ENCODE measurements at places on chromosomes 3 and 15.

DNA sequence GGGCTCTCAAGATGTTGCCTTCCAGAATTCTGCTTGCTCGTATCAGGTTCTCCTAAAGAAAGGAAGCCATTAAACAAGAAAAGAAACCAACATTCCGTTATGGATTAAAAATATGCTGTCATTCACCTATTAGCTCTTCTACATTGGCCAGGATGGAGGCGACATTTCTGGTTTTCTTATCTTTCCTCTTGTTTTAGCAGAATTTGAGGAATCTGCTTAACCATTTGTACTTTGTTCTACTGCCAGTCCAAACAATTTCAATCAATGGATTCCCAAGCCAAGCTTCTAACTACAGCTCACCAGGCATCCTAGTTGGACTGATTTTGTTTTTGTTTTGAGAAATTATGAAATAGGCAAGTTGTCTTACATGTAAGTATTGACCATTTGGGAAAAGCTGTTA lies 164.6 kb upstream of the TSC22D2 start:
- DNase-seq = no peak

DNA sequence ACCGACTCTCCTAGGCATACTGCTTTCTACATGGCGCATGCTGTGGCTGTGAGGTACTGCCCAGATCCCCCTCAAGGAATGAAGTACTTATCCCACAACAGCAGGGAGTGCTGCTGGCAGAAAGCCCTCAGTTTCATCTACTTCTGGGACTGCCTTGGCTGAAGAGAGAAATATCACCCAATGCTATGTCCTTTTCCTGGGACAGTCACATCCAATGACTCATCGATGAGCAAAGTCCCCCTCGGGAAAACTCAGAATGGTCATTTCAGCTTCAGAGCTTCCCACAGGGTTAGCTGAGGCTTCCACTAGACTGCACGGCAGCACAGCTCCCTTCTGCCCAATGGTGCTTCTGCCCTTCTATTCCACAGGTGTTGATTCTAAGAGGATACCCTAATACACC lies 3.6 kb upstream of the NMD3 start:
- no peak for DNase-seq

DNA sequence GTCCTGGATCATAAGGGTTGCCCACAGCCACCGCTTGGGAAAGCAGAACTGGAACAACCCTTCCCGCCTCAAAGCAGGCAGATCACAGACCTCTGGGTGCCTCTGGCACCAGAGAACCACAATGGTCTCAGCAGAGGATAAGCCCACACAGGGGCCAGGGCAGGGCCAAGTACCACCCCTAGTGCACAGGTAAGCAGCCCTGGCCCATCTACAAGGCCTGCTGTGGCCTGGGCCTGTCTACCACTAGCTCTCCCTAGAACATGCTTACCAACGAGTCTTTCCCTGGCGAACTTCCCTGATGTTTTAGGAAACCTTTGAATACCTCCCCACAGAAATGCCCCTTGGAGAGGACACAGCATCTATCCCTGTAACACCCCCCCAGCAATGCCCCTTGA lies 28.3 kb downstream of the TNK2 start:
- DNase-seq = no peak

GRCh38 chr3:136990826-136991225 lies 33.0 kb downstream of the IL20RB start:
- DNase-seq = no peak

GRCh38 chr3:105527949-105528348 lies 161.2 kb downstream of the ALCAM start:
- no peak for DNase-seq

GRCh38 chr3:32818970-32819511 lies 1.2 kb downstream of the TRIM71 start:
- no peak for DNase-seq

GRCh38 chr15:69031013-69032001 lies 16.8 kb downstream of the NOX5 start:
- DNase-seq = no peak

GRCh38 chr15:86988033-86988432 lies 908.4 kb downstream of the AGBL1 start:
- no peak for DNase-seq

DNA sequence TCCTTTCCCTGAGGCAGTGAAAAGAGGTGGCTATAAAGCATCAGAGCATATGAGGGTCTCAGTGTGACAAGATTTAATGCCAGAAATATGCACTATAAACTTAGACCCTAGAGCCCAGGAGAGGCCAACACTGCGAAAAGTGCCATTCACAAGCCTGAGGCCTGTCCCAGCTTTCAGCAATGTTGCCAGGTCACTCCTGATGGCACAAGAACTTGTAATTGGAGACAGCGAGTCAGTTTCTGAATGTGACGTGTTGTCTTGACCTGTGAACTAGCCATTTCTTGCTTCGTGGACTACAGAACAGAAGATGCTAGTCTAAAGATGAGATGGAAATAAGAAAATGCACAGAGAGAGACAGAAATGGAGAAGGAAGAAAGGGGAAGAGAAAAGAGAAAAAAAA lies 87.9 kb downstream of the WDR72 start:
- no peak for DNase-seq

DNA sequence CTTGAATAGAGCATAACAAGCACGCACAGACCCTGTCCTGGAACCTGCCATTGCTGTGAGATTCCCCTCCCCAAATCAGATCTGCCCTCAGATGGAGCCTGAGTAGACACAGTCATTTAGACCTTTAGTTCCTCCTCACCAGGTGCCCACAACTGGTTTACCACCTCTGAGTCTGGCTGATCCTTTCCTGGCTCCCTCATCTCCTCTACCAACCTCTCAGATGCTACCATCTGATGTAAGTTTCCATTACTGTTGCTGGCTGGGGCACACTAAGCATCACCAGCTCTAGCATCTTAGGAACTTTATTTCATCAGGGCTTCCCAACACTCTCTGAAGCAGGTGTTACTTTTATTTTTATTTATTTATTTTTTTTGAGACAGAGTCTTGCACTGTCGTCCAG lies 288.3 kb downstream of the TLE3 start:
- no peak for DNase-seq

- no peak for DNase-seq
These were observed 31.9 kb upstream of the MCF2L2 start for GRCh38 chr3:183460081-183461055.

- DNase-seq = no peak
These were observed 15.7 kb upstream of the RPS27L start for GRCh38 chr15:63172851-63173451.

DNA sequence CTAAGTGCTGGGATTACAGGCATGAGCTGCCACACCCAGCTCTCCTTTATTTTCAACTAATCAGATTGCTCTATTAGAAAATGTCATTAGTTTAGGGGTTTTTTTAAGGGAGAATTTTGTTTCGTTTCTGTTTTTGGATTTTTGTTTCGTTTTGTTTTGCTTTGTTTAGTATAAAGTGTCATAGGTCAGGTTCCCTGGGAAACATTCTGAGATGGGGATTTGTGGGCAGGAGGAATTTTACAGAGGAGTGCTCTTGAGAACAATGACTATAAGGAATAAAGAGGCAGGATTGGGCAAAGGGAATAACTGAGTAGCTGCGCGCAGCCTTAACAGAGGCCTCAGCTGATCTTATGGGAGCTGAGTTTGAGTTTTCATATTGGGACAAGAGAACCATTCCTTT lies 86.8 kb upstream of the NR2F2 start:
- no peak for DNase-seq

DNA sequence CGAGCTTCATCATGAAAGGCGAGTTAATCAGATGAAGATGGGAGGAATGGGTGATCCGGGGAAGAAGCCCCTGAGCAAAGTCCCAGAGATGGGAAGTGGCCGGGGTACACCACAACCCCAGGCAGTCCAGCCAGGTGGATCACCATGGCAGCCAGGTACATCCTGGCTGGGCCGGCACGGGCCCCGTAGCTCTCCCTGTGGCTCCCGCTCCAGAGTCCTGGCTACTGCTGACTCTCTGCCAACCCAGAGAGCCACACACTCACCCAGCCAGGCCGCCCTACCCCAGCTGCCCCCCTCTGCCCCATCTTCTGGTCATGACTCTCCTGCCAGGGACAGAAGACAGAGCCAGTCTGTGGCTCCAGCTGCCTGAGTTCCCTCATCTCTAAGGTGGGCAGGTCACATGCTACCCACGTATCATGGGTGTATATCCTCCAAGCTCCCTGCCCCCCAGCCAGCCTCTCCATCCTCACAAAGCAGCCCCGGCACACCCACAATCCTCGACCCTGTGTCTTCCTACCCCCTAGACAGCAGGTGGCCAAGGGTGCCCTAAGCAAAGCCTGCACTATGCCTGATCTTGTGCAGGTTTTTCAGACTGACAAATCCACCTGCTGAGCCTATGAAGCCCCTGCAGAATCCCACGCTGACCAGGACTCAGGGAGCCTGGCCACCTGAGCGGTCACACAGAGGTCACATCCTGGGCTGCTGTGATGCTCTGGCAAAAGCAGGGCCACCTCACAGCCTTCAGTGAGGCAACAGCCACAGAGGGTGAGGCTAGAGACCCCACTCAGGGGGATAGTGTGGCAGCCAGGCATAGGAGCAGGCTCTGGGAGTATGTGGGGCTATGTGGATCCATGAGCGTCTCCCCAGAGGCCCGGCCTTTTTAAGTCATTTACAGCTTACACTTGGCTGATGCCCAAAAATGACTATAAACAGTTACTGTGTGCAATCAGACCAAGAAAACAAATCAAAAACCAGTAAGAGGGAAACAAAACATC lies 13.2 kb downstream of the XXYLT1 start:
- no peak for DNase-seq

- no peak for DNase-seq
These were observed 39.6 kb downstream of the MAP3K13 start for GRCh38 chr3:185402561-185402960.

DNA sequence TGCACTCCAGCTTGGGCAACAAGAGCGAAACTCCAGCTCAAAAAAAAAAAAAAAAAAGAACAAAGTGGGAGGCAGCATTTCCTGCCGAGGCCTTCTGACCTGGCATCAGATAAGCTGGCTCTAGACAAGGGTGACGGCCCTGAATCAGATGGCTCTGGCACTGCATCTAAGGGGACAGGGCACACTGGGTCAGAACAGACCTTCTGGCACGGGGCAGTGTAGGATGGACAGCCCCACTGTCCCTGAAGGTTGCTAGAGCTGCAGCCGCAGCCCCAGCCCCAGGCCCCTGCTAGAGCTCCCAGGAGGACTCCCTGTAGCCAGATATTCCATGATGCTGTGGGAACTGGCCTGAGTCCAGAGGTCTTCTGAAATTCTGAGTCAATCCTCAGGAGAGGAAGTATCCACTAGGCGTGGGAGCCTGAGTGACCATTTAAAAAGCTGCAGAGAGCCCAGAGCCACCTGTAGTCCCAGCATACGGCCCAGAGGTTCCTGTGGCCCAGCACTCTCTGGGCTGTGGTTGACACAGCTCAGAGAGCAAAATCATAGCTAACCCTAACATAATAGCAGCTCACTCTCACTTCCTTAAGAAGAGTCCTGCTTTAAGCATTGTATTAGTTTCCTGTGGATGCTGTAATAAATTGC lies 69.2 kb upstream of the MFGE8 start:
- DNase-seq = no peak

DNA sequence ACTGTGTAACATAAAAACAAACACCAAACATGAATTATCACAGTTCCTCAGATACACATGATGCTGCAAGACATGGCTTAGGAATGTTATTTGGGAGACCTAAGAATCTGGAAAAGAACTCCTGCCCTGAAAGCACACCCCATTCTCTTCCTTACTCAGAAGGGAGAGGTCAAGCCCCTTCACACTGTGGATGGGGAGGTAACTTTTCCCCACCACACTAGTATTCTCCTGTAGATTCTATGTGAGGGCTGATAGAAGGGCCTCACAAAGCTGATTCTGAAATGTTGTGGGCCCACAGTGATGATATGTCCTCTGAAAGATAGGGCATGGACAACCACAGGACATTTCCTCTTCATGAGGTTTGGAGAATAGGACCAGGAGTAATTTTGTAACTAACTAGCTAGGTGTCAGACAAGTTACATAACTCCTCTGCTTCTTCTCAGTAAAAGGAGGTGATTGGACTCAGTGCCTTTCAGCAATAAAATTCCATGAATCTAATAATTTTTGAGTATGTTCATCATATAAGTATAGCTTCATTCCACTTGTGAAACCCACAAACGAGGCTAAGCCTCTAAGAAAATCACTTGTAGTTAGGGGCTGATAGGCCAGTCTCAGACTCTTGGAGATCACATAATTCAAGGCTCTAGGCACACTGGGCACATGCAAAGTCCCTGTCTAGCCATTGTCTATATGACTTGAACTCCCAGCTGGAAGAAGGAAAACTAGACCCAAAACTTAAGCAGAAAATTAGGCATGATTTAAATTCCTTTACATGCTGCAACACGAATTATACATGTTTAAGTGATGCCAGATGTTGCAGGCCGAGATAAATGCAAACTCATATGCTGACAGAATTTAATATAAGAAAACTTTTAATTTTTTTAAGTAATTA lies 7.5 kb downstream of the PTX3 start:
- no peak for DNase-seq

- DNase-seq = no peak
These were observed 179.9 kb downstream of the RYR3 start for GRCh38 chr15:33490703-33491102.

DNA sequence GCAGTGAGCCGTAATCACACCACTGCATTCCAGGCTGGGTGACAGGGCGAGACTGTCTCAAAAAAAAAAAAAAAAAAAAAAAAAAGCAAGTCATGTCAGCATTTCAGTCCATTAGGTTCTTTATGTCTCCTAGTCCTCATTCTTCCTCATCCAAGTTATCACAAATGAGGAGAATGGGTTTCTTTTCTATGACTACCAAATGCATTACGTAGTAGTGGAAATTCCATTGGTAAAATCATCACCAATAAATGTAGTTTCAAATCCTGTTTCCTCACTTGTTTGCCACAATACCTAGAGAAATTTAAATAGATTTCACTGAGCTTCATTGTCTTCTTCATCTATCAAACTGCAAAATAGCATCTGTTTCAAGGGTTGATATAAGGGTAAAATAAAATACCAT lies 317.6 kb upstream of the MME start:
- DNase-seq = no peak

DNA sequence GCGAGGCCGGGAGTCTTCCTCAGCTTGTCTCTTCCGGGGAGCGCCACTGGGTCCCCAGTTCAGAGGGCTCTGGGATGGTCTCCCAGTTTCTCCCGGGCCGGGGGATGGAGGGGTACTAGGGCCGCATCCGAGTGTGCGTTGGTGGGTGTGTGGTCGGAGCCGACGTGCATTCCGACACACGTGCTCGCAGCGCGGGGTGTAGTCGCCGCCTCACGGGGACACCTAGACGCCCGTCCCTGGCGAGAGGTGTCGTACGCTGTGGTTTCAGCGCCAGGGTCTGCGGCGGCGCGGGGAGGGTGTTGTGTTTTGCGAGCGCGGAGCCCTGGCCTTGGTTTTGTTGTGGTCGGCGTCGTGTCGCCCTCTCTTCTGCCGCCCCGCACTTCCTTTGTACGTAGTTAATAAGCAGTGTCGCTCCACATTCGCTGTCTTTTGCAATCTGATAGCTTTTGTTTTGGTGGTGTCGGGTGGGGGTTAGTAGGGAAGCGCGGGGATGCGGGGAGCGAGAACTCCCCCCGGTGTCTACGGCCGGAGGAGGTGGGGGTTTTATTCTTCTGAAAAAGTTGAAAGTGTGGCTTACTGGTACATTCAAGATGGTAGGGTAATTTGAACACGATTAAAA lies 2.2 kb downstream of the IGF1R start:
- DNase-seq = peak; percentile 71
